NCI-H446 treated with DMSO at 0.1 percent for 48 hours (cell line): ENCODE measurements at places on chromosomes 12 and 14.

GRCh38 chr14:102928412-102929240 is 6.2 kb downstream of the AMN start:
- no peak for DNase-seq

GRCh38 chr12:5043589-5044419 is at the start of gene KCNA5:
Gene KCNA5, plus strand, starts transcription at chr12:5043879. Its CDS starts 269 bp downstream, at chr12:5044148.
- no peak for DNase-seq

DNA sequence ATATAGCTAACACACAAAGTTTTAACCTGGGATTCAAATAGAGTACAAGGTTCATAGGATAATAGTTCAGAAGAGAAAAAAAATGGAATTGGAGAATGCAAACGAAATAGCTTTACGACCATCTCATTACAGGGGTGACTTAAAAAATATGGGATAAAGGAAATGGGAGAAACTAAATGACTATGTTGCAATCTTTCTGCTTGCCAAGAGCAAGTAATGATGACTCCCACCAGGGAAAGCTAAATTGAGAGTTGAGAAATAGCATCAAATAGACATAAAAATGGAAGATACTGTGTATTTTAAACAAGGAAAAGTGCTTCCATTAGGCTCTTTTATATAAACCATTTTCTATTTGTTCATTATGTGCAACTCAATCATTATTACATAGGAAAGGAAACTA is 155.7 kb upstream of the ATXN7L3B start:
- DNase-seq = no peak

DNA sequence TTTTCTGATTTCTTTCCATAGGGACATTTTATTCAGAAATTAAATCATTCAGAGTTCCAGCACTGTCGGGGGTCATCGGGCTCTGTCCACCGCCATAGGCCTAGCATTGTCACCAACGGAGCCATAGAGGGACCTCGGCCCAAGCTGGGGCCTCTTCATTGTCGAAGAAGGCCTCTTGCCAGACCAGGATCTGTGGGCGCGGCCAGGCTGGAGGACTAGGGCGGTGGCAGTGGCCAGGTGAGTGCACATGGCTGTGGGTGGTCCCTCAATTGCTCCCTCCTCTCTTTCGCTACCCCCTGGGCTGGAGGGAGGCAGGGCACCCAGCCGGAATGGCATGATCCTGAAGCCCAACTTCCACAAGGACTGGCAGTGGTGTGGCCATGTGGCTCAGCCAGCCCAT is 10.6 kb upstream of the SPSB2 start:
- DNase-seq = no peak

DNA sequence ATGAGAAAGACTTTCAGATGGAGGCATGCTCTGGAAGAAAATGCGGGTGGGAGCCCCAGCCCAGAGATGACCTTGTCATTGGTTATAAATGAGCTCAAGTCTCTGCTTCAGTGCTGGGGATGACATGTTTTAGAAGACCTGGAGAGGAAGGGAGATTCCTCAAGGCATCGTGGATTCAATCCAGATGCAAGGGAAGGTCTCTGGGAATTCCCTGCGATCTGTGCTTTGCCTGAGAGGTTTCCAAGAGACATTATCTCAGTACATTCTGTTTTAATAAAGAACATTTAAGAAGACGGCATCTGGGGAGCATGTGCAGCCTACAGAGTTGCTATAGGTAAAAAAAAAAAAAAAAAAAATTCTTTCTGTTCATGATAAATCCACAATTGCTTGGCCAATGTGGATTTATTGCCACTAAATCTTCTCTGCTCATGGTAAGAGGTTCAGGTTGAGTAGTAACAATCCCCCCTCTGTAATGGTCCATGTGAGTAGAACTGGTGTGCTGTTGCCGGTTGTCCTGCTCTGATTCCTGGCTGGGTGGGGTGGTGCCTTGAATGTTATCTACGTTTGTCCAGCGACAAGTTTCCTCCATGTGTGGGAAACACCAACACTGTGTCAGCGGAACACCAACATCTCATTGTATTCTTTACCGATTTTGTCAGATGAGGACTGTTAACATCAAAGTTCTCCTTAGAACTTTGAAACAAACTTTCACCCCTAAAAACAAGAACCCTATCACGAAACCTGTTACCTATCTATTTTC is 230.0 kb downstream of the MSRB3 start:
- DNase-seq = no peak

DNA sequence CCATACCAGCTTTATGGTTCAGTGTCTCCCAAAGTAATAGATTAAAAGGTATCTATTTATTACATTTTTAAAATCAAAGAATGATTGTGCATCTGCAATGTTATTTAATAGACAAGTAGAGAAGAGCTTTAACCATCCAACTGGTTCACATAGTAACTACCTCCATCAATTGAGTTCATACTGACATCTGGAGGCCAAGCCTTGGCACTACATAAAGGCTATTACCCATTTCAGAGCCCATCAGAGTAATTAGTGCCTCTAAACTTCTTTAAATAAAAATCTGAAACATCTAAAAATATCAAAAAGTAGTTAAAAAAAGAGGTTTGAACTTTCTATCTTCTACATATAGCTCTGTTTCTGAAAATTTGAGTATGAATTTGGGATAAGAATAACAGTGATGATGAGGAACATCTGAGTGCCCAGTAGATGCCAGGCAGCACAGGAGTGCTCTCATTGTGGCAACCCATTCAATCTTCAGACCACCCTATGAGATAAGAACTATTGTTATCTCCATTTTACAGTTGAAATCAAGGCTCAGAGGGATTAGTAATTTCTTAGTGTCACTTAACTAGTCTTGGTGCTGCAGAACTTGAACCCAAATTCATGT is 132.9 kb upstream of the DAAM1 start:
- DNase-seq = peak; percentile 2

GRCh38 chr12:81207173-81207572 is 129.3 kb downstream of the ACSS3 start:
- no peak for DNase-seq

GRCh38 chr12:38775457-38775856 is 129.9 kb downstream of the CPNE8 start:
- DNase-seq = no peak

GRCh38 chr14:22533057-22533704 is 55.8 kb downstream of the DAD1 start:
- no peak for DNase-seq

DNA sequence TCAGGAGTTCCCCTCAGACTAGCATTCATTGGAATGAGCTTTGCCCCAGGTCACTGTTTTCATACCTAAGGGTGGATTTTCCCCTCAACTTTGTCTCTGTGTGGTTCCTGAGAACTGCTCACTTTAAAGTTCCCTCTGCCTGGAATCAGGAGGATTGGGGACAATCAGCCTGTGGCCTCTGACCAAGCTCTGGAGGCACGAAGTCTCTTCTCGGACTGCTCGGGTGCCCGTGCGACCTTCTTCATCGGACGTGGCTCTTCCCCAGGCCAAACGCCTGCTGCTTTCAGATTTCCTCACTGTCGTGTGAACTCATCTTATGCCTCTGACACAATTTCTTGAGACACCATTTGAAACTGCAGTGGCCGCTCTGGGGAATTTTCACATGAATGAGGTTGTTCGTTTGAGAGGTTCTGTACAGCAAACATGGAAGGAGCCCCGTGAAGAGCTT is 153.7 kb upstream of the PZP start:
- DNase-seq = no peak

DNA sequence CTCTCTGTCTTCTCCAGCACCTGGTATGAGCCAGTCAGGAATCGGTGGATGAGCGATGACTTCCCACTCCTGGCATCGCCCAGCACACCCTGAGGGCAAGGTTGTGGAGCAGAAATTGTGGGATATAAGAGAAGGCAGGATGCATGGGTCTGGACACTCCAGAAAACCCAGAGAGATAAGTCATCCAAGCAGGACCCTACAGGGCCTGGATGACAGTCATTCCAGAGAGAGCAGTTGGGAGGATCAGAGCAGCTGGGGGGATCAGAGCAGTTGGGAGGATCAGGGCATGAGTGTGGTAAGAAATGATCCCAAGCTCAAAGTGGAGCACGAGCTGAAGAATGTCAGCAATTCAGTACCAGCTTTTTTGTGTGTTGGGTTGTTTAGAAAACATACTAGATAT is 4.0 kb downstream of the AGAP2 start:
- no peak for DNase-seq

GRCh38 chr12:124327362-124328043 is 32.6 kb downstream of the RFLNA start:
- DNase-seq = no peak

GRCh38 chr14:76984787-76985375 is 43.6 kb downstream of the IRF2BPL start:
- no peak for DNase-seq

DNA sequence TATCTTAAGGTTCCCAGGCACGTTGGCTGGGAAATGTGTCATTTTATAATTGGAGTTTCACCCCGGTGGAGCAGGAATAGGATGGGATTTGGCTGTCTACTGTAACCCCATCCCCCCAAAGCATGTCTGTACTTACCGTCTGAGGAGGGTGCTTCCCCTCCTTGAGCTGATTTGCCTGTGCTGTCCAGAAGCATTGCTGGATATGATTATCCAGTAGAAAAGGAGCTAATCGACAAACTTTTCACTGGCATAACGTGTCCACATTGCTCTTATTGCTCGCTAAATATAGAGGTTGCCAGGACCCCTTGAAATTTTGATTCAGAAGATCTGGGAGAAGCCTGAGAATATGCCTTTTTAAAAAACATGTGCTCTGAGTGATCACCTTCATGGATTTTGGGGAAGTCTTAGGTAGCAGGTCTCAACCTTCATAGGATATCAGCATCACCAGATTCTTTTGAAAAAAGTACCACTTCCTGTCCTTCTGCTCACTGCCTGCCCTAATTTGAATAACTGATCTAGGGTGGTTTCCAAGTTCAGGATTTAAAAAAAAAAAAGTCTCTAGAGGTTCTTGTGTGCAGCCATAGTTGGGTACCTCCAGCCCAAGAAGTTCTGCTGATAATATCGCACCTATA is 80.4 kb upstream of the KCNA1 start:
- no peak for DNase-seq

GRCh38 chr12:117121441-117121840 is 22.2 kb upstream of the TESC start:
- DNase-seq = no peak

DNA sequence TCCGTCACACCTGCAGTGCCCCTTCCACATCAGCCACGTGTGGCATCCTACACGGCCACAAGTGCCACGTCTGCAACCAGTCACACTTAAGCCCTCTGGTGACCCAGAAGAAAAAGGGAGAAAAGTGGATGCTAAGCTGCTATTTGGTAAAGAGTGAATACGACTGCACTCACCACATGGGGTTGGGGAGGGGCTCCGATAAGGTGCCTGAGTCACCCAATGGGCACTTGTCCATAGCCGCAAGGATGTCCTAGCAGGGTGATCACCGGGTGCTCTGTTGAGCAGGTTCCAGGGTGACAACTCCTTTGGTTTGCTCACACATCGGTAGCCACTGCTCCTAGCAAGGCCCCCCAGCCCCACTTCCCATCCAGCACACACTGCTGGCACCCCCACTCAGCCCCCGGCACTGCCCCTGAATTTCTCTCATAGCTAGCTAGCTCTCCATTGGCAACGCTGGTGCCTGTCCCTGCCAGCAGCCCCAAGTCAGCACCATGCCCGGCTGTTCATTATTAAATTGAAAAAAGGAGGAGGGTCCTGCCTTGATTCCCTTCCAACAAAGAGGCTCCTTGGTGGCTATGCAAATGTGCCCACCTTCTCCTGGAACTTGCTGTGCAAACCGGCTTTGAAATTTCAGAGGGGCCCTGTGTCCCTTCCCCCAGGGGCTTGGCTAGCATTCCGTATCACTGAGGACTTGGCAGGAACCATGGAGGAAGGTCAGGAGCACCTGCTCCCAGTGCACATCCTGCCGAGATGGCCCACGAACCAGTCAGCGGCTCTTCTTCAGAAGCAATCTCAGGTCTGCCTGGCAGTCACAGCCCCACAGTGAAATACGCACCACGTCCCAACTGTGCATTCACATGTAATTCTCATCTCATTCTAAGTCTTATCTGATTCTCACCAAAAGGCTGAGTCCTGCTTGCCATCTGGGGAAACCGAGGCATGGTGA is 227.7 kb upstream of the DIO3 start:
- no peak for DNase-seq

- DNase-seq = no peak
Observed at GRCh38 chr12:53115891-53116648, 12.8 kb downstream of the SOAT2 start.

GRCh38 chr14:58659061-58659460 is 21.3 kb downstream of the DACT1 start:
- no peak for DNase-seq

DNA sequence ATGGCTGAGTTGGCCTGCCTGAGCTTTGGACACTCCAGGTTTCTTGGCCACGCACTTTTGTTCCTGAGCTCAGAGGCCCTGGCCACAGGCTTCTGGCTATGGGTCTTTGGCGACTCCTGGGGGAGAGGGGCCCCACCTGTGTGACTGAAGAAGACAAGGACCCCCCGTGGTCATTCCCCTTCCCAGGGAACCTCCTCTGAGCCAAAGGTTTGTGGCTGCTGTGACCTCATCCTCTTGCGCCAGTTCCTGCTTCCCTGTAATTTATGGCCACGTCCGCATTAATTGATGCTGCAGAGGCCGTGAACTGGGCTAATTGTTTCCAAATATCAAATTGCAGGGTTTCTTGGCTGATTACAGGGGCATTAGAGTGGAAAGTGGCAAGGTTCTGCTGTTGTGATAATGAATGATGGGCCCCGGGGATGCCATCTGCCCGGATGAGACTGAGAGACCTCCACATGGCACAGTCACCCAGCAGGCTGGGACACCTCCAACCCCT is 27.6 kb upstream of the NOS1 start:
- DNase-seq = no peak
